ENCODE measurements at places on chromosomes 11 and 22.

- DNase-seq: no peak
These were observed 410.7 kb upstream of the KIRREL3 start for GRCh38 chr11:127411283-127411682.

DNA sequence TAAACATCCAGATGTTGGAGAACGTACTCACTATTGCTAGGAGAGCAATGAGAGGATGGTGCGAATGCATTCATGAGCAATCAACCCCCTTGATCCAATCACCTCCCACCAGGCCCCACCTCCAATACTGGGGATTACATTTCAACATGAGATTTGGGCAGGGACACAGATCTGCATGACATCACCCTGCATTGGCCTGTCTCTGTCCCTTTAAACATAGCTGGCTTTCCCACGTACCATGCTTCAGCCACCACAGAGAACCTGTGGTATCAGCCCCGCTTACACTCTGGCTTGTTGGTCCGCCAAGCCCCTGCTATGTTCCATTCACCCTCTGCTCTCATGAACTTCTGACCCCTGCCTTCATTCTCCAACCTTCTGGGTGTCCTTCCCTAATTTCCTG, 157.5 kb upstream of the E2F8 start:
- no peak for DNase-seq

DNA sequence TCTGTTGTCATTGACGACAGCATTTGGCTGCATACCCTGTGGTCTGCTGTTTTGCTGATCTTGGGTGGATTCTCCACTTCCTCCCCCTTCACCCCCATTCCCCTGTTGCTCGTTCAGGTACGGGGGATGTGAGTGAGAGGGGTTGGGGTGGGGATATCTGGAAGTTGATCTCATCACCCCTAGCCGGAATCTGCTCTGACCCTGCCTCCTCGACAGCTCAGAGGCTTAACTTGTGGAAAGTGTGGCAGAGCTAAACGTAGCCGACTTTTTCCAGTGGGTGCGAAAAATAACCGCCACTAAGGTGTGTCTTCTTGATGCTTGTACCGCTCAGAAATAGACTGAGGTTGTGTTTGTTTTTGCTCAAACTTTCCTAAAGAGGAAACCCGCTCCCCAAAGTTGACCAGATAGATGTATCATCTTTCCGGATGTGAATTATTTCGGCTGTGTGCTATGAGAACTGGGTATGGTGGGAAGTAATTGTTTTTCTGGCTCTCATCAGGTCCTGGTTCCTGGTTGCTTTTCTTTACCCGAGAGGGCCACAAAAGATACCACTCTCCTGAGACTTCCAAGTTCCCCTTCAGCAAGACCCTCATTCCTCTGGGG, 6.6 kb downstream of the ZBTB16 start:
- no peak for DNase-seq

- no peak for DNase-seq
These were observed 49.9 kb upstream of the SEPTIN5 start for GRCh38 chr22:19664406-19664805.

- DNase-seq: no peak
These were observed 125.0 kb upstream of the LARGE1 start for GRCh38 chr22:34045311-34045710.

GRCh38 chr11:46385169-46386004, 3.9 kb downstream of the MDK start:
- no peak for DNase-seq

DNA sequence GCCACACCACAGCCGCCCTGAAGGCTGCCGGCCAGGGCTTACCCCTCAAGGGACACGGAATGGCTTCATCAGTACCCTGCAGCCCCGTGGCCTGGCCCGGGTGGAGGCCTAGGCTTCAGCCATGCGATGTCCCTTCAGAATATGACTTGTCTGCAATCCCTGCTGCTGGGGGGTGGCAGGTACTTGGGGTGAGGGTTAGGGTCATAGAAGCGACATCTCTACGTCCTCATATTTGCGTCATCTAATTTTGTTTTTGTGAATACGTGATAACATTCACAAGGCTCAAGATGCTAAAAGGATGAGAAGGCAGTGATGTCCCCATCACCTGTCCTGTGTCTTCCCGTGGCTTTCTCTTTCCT, 6.4 kb downstream of the CCND1 start:
- DNase-seq: no peak

- no peak for DNase-seq
These were observed 6.1 kb downstream of the ARHGAP8 start for GRCh38 chr22:44758344-44758973.

DNA sequence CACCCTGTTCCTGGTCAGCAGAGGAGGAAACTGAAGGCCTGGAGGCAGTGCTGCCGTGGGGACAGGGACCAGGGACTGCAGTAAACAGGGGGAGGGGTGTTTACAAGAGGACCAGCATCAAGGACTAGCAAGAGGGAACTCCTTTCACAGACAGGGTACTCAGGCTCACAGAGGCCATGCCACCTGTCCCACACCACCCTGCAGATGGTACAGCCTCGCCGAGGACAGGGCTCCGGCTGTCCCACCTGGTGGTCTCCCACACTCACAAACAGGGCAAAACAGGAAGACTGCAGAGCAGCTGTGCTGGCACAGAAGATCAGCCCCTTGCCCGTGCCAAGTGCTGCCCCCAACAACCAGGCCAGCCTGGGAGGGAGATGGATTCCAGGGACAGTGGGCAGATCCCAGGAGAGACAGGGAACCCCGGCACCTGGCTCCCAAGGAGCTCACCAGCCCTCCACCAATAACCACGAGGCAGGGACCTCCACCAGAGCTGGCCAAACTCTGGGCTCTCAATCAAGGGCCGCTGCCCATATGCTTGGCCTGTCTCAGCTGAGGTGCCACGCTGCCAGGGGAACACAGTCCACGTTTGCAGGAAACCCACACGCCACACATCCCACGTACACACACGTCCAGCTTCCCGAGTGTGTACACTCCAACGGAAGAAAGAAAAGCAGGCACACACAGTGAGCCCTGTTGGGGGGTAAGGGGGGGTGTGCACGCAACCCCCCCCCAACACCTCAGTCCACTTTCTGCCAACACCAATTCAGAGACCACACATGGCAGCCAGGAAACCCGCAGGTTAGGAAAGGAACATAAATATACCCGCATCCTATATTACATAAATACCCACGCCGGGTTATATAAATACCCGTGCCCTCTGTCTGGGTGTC, 2.1 kb downstream of the CSNK1E start:
- no peak for DNase-seq

GRCh38 chr11:124535552-124536232, 7.8 kb downstream of the OR8B12 start:
- no peak for DNase-seq

DNA sequence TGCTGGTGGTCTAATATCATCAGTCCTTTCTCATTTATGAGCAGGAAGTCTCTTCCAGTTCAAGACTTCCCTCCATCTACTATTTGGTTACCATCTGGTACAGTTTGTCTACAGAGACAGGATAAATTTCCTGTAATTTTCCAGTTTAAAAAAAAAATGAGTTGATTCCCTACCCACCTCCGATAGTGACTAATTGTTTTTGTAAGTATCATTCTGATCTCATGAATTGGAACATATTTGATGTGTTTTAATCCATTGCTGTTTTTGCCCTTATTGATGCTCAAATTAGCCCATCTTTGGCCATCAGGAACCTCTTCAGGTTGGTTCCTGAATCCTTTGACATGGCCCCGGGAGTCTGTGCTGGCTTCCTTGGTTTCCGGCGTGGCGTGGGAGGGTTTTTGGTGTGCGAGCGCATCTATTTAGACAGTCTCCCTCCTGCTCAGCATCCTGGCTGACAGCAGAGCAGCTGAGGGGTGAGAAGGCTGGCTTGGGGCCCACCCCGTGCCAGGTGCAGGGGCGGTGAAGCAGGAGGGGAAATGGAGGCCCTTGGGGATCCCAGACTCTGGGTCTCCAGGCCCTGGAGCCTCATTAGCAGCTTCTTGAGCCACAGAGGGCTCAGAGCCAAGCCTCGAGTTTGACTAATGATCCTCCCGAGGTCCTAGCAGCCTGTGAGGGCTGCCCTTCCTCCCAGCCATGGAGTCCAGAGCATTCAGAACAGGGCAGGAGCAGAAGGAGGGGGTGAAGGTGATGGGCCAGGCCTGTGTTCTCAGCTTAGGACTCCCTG, 6.8 kb downstream of the OMP start:
- no peak for DNase-seq

DNA sequence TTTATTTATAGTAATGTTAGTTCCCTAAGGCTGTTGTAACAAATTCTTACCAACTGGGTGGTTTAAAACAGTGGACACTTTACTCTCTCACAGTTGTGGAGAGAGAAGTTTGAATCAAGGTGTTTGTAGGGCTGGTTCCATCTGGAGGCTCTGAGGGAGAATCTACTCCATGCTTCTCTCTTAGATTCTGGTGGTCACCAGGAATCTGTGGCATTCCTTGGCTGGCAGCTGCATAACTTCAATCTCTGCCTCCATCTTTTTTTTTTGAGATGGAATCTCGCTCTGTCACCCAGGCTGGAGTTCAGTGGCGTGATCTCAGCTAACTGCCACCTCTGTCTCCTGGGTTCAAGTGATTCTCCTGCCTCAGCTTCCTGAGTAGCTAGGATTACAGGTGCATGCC, 46.3 kb downstream of the LDLRAD3 start:
- no peak for DNase-seq

GRCh38 chr11:68377389-68377795, 65.0 kb downstream of the LRP5 start:
- no peak for DNase-seq

- no peak for DNase-seq
These were observed 77.0 kb downstream of the DDIAS start for GRCh38 chr11:82978422-82979099.

GRCh38 chr11:69963533-69964246, 114.4 kb upstream of the ANO1 start:
- DNase-seq: no peak

DNA sequence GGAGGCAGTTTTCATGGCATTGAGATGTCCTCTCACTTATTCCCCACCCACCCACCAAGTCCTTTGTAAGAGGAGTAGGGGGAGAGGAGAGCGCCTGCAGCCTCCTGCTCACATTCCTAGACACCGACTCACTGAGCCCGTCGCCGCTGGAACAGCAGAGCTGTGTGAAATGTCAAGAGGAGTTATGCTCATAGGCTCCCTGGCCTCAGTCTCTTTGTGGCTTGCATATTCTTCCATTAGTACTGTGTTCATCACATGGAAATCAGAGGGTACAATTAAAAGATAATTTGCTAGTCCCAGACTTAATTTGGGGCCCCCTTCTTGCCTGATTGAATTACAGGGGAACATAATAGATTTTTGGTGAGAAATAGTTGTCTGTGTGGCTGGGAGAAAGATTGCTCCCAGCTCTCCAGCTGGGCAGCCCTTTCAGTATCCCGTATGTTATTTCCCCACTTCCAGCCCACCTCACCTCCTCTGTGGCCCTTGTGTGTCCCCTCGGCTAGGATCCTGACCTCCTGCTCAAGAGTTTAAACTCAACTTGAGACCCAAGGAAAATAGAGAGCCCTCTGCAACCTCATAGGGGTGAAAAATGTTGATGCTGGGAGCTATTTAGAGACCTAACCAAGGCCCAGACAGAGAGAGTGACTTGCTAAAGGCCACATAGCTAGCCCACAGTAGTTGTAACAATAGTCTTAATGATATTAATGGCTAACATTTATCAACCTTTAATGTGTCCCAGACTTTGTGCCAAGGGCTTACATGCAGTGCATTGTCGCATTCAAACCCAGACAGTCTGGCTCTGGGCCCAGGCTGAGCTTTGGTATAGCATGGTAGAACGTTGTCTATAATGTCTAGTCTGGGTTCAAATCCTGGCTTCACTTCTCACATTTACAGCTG, 32.2 kb downstream of the LIMK2 start:
- no peak for DNase-seq

DNA sequence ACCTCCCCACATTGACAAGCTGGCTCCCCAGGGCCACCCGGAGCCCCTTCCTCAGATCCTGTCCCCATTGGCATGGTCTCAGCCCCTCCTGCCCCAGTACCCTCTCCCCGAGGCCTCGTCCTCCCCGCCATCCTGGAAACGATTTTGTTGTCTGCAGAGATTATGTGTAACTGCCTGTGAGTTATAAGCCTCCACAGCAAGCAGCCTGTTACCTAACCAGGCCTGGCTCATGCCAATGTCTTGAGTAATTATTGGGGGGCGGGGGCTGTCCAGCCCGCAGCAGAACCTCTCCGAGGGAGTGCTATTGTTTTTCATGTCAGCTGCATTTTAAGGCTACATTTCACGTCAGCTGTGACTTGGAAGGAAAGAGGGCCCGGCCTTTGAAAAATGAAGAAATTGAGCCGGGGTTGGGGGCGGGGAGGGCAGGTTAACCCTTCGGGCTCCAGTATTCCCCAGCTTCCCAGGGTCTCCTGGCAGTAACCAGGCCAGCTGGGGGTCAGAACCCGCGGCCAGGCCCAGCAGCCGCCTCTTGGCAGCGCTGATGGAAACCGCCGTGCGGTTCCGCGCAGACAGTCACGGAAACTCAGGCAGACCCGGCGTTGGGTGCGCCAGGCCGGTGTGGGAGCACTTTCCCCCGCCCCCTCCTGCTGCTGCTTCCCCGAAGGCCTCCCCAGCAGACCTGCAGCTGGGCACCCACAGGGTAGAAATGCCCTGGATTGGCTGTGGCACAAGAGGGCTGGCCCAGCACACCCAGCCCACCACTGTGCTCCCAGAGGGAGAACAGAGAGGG, 59.5 kb downstream of the CDKN1C start:
- no peak for DNase-seq

- no peak for DNase-seq
These were observed 19.8 kb downstream of the TTC12 start for GRCh38 chr11:113334183-113334582.

GRCh38 chr11:82974851-82975250, 73.3 kb downstream of the DDIAS start:
- no peak for DNase-seq

GRCh38 chr22:32643246-32643645, 158.3 kb upstream of the TIMP3 start:
- DNase-seq: no peak

DNA sequence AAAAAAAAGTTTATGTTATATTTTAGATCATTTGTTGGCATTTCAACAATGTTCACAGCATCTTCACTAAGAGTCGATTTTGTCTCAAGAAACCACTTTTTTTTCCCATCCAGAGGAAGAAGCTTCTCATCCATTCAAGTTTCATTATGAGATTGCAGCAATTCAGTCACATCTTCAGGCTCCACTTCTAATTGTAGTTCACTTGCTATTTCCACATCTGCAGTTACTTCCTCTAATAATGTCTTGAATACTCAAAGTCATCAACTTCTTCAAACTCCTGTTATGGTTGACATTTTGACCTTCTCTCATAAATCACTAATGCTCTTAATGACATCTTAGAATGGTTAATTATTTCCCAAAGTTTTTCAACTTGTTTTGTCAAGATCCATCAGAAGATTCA, 61.3 kb upstream of the CHORDC1 start:
- DNase-seq: no peak

- no peak for DNase-seq
These were observed 1.4 kb downstream of the FAM111A start for GRCh38 chr11:59144096-59144495.

DNA sequence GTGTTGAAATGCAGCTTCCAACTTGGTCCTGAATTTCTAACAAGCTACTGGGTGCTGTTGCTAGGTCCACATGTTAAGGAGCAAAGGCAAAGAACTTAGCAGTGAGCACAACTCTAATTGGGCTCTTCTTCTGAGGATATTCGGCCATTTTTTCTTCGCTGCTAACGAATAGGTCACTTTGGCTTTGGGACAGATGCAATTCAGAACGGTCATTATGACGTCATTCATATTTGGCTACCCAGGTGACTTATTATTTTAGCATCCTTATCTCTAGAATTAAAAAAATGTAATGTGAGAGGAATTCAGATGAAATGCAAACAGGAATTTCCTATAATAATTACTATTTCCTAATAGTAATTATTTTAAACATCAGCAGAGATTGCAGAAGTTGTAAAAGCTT, 13.9 kb downstream of the TMA7B start:
- no peak for DNase-seq

GRCh38 chr11:117839936-117840813, 15.6 kb upstream of the FXYD2 start:
- no peak for DNase-seq
